Cortex of kidney (tissue), 1 donor: ENCODE measurements at places on chromosomes 11 and 22.

DNA sequence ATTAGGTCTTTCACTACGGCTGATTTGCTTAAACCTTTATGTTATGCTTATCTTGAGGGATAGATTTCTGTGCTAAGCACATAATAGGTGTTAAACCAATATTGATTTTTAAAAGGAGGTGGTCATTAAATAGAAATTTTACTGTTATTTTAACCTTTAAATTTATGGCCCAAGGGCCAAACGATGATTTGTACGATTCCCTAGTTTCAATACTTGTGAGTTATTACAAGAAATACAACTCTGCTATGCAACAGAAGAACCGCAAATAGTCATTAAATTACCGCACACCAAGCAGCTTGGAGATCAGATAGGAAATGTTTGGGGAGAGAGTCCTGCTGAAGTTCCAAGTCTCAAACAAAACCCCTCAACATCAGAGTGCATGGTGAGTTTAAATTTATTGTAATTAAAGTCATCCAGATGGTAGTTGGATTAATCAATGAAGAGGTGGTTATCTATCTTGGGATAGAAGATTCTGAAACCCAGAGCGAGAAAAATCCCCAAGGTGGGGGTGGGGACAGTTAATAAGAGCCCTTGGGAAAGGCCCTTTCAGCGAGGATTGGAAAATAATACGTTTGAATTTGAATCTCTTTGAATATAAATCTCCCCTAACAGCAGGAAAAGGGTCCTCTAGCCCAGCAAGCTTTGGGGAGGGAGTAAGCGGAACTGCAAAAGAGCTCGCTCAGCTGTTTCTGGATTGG, 805 bp upstream of the QSER1 start:
- DNase-seq = no peak

DNA sequence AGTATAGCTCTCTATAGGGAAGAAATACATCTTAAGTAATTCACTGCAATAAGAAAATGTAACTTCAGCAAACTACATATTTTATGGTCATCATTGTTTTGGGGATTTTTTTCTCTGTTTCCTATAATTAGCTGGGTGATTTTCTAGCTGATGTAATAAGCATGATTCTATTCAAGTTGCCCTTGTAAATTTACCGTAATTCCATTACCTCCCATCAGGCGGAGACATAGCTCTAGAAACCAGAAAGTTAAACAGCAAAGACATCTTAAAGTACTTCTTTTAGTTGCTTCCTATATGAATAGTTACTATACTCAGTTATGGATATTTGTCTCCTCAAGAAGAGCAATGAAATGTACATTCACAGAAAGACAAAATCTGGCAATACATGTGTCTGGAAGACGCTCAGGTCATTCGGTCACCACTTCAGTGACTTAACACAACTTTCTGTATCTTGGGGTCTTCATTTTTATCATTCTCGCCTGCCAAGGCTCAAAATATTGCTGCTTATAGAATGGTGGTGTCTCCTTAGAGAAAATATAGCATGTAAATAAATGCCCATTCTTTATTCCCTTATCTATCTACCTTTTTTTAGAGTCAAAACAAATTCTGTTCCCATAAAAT, 239.9 kb upstream of the ZC3H12C start:
- no peak for DNase-seq

DNA sequence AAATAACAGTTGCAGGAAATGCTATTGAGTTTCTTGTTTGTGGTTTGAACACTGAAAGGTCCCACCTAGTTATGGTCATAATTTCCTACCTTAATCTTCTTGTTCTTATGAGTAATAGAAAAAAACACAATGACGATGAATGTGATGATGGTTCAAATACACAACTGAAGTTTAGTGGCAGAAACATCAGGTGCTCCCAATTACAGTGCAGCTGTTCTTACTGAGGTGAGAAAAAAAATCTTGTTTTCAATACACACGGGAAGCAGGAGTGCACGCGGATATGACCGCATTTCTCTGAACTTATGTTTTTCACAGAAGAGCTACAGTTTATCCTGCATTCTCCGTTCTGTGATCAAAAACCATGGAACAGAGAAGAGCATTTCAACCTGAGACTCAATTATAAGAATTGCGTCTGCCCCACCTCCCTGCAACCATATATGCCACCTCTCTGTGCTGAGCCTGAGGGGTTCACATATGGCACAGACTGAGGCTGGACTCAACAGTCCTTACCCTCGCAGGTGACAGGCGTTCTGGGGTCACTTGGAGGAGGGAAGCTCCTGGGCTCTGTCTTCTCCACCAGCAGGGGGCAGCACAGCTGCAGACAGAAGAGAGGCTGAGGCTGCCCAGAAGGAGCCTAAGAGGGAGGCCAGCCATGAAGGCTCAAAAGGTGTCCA, 99.7 kb upstream of the IGLL5 start:
- no peak for DNase-seq

GRCh38 chr11:119756169-119756865, 27.3 kb upstream of the NECTIN1 start:
- no peak for DNase-seq

DNA sequence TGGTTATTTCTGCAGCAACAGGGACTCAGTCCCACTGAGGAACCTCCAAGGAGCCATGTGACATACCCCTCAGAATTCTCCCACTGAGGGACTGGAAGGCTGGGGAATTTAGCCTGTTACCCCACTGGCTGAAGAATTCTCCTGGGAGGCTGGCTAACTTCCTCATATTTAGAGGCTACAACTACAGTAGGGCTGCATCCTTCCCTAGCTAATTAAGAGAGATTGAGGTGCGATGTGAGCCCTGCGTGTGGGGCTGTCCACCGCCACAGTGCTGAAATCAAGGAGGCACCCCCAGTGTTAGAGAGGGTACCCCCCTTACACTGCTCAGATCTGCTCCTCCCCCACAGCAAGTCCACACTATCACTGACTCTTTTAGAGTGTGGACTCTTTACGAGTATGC, 21.1 kb downstream of the EIF3F start:
- no peak for DNase-seq

GRCh38 chr11:75035911-75036565, 47.3 kb downstream of the NEU3 start:
- DNase-seq = no peak

DNA sequence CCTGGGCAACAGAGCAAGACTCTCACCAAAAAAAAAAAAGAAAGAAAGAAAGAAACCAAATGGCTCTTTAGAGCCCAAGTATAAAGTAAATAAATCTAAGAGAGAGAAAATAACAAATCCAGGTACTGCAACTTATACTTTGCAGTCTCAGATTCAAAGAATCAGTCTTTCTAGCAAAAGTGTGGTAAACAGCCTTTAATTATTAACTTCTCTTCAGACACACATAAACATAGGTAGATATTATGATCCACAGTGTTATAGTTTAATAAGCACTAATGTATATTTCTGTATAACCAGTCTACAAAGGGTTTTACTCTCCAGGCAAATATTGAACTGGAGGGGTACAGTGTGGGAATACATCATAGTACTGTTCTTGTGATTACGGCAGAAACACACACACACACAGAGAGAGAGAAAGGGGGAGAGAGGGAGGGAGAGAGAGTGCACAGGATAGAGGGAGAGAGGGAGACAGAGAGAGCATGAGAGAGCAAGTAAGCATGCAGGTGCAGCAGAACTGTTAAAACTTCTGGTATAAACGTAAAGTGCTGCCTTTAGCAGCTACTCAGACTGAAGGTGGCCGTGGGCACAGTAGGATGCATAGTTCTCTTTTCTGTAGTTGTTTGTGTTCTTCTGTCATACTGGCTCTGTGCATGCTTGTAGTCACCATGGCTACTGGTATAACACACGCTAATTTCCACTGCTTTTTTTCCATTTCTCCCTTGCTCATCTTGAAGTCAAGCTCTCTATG, 32.3 kb downstream of the MTMR2 start:
- no peak for DNase-seq

DNA sequence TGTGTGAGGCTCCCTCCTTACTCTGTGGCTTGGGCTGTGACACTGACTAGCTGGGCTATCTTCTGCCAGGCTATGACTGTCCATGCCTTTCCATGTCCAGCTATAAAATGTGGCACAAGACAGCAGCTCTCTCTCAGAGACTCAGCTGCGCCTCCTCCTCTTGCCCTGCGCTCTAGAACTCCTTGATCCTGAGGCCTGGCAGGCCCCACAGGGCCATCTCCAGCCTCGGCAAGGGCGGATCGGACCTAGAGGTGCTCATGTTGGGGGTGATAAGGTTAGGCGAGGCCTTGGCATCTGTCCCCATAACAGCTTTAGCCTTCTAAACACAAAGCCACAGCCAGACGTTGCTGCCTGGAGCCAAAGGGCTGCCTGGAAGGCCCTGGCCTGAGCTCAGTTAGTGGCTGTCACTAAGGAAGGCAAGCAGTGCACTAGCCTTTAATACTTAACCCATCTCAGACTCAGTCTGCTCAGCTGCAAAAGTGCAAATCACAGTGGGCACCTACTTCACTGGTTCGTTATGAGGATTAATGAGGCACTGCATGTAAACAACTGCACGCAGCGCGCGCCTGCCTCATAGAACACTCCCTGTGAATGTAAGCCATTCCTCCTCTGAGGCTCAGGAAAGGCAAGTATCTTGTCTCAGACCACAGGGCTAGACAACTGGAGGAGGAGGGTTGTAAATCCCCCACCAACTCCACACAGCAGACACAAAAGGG, 1.2 kb downstream of the GUCD1 start:
- no peak for DNase-seq

DNA sequence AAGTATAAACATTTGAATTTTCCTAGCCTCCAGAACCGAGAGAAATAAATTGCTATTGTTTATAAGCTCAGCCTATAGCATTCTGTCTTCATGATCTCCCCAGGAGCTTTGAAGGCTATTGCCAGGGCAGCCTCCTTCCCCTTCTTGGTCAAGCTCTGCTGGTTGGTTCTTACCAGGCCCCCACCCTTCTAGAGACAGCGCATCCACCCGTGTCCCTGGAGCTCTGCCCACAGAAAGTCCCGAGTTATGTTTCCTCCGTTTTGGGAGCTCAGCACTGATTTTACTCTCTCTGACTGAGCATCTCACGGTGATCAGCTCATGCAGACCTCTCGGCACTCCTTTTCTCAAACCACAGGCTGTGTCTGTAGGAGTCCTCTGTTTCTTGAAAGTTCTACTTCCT, 123.8 kb upstream of the SORL1-AS1 start:
- no peak for DNase-seq

DNA sequence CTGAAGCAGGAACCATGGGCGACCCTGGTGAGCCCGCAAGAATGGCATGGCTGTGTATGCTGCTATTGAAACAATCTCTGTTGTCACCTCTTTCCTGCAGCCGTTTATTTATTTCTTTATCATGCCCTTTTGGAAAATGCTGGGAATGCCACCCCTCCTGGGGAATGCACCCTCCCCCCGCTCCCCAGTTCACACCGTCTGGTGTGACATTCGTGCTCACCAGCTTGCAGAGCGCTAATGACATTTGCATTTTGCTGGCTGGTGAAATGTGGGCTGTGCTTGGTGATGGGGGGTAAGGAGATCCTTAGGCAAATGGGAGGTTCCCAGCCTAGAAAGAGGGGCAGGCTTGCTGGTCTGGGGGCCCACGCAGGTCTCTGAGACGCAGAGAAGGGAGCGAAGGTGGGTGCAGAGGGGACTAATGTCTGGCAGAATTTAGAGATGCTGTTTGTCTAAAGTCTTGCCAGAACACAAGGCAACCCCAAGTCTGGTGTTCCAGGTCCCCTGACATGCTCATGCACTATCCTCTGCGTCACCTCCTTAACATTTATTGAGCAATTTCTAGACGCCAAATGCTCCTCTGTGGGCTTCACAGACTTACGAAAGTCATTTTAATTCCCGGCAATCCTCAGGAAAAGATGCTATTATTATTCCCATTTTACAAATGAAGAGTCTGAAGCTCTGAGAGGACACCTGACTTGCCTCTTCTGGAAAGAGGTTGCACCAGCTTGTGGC, 91.7 kb downstream of the TP53I11 start:
- DNase-seq = no peak

DNA sequence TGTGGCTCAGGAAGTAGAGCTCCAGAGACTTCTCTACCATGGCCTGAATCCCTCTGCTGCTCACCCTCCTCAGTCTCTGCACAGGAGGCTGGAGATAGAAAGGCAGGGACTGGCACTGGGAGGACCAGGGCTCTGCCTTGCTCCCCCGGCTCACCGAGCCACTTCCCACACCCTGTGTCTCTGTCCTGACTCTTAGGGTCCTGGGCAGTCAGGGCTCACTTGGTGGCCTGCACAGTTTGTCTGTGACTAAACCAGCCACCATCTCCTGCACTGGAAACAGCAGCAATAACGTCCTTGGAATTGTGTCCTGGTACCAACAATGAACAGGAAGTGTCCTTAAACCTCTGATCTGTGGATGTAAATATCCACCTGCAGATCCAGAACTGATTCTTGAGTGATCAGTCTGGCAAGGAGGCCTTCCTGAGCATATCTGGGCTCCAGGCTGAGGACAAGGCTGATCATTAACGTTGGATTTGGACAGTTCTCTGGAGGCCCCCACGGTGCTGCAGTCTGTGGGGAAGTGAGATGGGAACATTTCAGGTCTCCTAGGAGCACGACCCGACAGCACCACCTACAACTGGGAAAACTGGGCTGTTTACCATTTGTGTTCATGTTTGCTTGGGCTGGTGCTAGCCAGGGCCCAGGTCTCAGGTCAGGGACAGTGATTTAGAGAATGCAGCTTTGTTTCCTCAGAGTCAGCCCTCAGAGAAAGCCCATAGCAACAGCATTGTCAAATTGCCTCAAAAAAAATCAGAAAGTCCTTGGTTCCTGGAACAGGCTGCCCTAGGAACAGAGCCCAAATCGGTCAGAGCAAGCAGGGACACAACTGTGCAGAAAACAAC, 82.5 kb downstream of the ZNF280B start:
- no peak for DNase-seq

GRCh38 chr11:120832481-120833238, 191.2 kb upstream of the TBCEL start:
- DNase-seq = no peak

- no peak for DNase-seq
These were observed 381.7 kb downstream of the TENM4 start for GRCh38 chr11:79059141-79059540.

DNA sequence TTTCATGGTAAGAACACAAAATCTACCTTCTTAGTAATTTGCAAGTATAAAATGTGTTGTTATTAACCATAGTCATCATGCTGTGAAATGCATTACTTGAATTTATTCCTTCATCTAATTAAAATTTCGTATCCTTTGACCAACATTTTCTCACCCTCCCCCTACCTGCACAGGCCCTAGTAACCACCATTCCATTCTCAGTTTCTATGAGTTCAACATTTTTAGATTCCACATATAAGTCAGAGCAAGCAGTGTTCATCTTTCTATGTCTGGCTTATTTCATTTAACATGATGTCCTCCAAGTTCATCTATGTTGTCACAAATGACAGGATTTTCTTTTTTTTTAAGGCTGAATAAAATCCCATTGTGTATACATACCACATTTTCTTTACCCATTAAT, 43.5 kb upstream of the CCDC179 start:
- no peak for DNase-seq

GRCh38 chr22:37213218-37213855, 1.1 kb upstream of the SSTR3 start:
- DNase-seq = no peak

DNA sequence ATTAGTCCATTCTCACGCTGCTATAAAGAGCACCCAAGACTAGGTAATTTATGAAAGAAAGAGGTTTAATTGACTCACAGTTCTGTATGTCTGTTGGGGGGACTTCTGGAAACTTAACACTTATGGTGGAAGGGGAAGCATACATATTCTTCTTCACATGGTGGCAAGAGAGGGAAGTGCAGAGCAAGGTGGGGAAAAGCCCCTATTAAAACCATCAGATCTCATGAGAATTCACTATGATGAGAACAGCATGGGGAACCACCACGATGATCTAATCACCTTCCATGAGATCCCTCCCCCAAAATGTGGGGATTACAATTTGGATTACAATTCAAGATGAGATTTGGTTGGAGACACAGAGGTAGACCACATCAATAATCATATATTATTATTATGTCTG, 25.7 kb downstream of the CEP57 start:
- DNase-seq = no peak

- DNase-seq = no peak
These were observed 151.7 kb downstream of the SPON1 start for GRCh38 chr11:14114269-14114668.
